Activated T-cell treated with anti-CD3 and anti-CD28 coated beads for 48 hours (primary cell): ENCODE measurements at places on chromosomes 7 and 10.

DNA sequence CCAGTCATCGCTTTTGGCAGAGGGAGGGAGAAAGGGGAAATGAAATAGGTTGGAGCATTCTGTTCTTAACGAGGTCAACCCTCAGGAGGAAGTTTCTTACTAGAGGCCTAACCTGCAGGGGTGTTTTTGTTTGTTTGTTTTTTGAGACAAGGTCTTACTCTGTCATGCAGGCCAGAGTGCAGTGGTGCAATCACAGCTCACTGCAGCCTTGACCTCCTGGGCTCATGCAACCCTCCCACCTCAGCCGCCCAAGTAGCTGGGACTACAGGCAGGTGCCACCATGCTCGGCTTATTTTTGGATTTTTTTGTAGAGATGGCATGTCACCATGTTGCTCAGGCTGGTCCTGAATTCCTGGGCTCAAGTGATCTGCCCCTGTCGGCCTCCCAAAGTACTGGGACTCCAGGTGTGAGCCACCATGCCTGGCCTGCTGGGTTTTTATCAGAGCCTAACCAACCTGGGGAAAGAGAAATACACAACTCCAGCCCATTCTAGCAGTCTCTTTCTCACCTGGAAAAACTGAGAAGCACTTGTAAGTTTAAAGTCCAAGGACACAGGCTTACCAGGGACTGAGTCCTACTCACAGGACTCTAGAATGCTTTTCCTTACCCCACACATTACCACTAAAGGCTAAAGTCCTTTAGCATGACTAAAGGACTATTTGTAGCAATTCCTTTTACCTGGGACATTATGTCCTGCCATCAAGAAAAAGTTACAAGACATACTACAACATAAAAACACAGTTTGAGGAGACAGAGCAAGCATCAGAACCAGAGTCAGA, 101.0 kb upstream of the EGFR start:
- no peak for DNase-seq

DNA sequence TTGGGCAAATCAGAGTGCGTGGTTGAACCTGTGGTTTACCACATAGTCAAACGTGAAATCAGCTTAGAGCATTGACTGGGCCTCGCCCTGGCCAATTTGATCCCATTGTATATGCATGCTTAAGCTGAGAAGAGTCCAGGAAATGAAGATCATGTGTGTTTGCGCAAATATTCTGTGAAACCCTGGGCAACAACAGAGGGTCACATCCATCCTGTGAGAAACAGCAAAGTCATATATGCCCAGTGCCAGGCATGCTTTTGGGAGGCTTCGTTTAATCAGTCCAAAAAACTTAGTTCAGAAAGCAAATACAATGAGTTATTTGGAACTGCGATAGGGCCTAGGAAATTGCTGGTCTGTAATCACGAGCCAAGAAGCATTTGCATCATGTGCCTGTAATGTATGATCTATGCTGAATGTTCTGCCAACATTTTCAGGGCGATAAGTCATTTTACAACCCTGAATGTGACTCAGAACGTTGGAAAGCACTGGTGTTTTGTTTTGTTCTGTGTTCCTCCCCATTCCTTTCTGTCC, 412.1 kb upstream of the CELF2 start:
- peak; percentile 1 for DNase-seq

GRCh38 chr7:12315049-12315448, 88.6 kb downstream of the VWDE start:
- no peak for DNase-seq

DNA sequence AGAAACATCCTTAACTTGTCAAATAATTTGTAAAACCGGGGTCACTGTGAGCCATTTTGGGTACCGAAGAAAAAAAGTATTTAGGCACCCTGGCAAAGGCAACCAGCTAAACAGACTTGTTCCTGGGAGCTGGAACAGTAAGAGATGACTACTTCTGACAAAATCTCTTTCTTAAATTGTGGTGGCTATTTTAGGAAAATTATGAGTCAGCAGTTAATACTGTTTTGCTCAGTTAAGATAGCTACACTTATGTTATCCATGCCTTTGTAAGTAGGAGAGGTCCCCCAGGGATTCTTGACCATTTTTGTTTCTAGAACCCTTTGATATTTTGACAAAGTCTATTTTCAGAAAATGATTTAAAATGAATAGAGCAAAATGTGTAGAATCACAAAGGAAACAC, 68.7 kb downstream of the TAX1BP1 start:
- DNase-seq, result no peak

GRCh38 chr10:99682032-99682431, 22.7 kb downstream of the ENTPD7 start:
- no peak for DNase-seq
